Mesothelial cell of epicardium (in vitro differentiated cells): ENCODE measurements at places on chromosomes 5 and 9.

DNA sequence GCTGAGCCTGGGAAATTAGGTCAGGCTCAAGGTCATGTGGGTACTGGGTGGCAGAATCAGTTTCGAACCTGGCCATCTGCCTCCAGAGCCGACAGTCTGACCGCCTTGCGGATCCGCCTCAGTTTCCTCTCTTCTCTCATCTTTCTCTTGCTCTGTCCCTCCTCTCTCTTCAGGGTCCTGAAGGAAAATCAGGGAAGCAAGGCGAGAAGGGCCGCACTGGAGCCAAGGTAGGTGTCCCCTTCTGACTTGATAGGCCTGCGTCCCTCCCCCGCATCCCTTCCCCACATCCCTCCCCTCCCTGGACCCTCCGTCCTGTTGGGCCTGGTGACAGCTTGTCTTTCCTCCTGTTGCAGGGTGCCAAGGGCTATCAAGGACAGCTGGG lies 40.8 kb upstream of the ORM1 start:
- DNase-seq = no peak
- H3K27ac ChIP-seq = no peak overlapping the region
- H3K4me1 ChIP-seq = peaks cover 22% of the 10 kb centered on the region
- H3K4me3 ChIP-seq = no peak overlapping the region
- peaks cover 25% of the 10 kb centered on the region for H3K36me3 ChIP-seq

GRCh38 chr5:7871653-7872052 lies 2.7 kb downstream of the MTRR start:
- no peak for DNase-seq
- H3K27ac ChIP-seq = no peak overlapping the region
- no peaks in the 10 kb centered on the region for H3K27me3 ChIP-seq
- peaks cover 26% of the 10 kb centered on the region for H3K4me1 ChIP-seq
- H3K36me3 ChIP-seq = peaks cover 10% of the 10 kb centered on the region

DNA sequence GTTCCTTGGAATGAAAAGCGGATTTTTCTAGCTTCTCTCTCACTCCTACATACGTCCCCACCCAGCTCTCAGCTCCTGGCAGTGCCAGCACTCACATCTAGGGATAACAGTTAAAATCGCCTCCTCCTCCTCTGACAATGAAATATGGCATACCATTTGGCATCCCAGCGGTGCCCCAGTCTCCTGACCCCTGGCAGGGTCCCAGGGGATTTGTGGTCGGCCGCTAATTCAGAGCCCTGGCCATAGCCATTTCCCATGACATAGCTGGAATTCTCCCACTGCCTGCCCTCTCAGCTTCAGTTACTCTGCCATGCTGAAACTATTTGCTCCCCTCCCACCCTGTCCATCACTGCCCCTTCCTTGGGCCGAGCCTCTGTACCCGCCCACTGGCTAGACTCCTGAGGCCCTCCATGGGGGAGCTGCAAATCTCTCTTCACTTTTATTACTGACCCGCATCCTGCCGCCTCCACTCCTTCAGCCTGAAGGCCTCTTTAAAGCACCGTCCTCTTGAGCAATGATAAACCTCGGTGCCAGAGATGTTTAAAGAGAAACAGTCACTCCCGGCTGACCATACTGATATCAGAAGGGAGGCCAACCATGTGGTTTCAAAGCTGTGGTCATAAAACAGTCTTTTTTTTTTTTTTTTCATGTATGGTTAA lies 139.8 kb downstream of the SLIT3 start:
- no peak overlapping the region for H3K4me3 ChIP-seq
- no peak for DNase-seq
- peaks cover 30% of the 10 kb centered on the region for H3K4me1 ChIP-seq
- peaks cover 23% of the 10 kb centered on the region for H3K36me3 ChIP-seq
- H3K27me3 ChIP-seq = no peaks in the 10 kb centered on the region

DNA sequence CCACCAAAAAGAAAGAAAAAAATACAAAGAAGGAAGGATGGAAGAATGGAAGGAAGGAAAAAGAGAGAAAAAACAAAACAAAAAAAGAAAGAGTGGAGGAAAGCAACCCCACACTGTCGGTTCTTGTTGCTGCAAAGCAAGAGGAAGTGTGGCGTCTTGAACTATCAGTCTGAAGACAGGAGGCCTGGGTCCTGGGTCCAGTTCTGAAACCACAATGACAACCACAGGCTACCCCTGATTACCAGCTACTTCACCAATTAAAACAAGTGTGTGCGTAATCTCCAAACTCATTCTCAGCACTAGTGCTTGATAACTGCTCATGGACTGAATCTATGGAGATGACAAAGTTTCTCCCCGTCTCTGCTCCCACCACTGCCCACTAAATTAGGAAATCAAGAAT lies 93.7 kb downstream of the RASEF start:
- H3K27me3 ChIP-seq = peaks cover 10% of the 10 kb centered on the region
- H3K4me3 ChIP-seq = no peak overlapping the region
- no peaks in the 10 kb centered on the region for H3K4me1 ChIP-seq
- no peak for DNase-seq

DNA sequence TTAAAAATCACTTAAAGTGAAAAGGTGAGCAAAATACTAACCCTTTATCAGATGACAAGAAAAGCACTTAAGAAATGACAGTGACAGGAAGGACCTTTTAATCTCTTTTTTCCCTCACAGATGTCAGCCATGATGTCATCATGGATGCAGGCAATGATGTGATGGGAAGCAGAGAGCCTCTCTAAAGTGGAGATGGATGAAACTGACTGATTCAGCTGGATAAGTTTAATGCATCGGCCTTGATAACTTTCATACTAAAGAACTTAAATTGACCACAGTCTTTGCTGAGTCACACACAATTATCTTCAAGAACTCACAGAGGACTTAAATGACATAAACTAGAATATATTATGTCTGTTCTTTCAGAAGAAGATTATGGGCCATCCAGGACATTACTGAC lies 153.2 kb upstream of the FGF10 start:
- H3K27me3 ChIP-seq = peaks cover 2% of the 10 kb centered on the region
- no peak for DNase-seq
- H3K36me3 ChIP-seq = no peaks in the 10 kb centered on the region
- H3K4me1 ChIP-seq = no peaks in the 10 kb centered on the region
- H3K4me3 ChIP-seq = no peak overlapping the region
- H3K27ac ChIP-seq = no peak overlapping the region

GRCh38 chr5:145360936-145361335 lies 474.2 kb downstream of the PRELID2 start:
- no peaks in the 10 kb centered on the region for H3K4me1 ChIP-seq
- no peak overlapping the region for H3K4me3 ChIP-seq
- no peaks in the 10 kb centered on the region for H3K27me3 ChIP-seq
- DNase-seq = no peak

DNA sequence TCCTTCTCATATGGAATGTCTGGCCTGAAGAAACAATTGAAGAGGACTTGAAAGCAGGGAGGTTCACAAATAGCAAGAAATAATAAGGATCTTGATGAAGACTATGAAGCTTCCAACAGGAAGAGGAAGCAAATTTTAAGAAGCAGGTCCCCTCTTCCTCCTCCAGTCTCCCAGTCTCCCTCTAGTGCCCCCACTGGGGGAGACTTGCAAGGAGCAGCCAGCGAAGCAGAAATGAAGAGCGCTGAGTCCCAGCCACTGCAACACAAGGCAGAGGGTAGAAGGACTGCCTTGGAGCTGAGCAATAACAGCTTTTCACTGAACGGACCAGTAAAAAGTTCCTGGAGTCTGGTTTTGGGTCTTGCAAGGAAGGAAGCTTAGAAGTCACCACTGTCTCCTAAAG lies 32.6 kb upstream of the ACO1 start:
- no peak overlapping the region for H3K27ac ChIP-seq
- H3K36me3 ChIP-seq = no peaks in the 10 kb centered on the region
- no peak overlapping the region for H3K4me3 ChIP-seq
- DNase-seq = no peak

GRCh38 chr9:110830495-110830894 lies 161.9 kb downstream of the MUSK start:
- no peak overlapping the region for H3K27ac ChIP-seq
- H3K4me3 ChIP-seq = no peak overlapping the region
- peaks cover 22% of the 10 kb centered on the region for H3K4me1 ChIP-seq
- peaks cover 2% of the 10 kb centered on the region for H3K36me3 ChIP-seq
- H3K27me3 ChIP-seq = no peaks in the 10 kb centered on the region

- H3K4me1 ChIP-seq = peaks cover 6% of the 10 kb centered on the region
- no peak for DNase-seq
- no peaks in the 10 kb centered on the region for H3K27me3 ChIP-seq
- H3K36me3 ChIP-seq = no peaks in the 10 kb centered on the region
- H3K4me3 ChIP-seq = no peak overlapping the region
- no peak overlapping the region for H3K27ac ChIP-seq
Observed at GRCh38 chr5:19853616-19854240, 134.3 kb downstream of the CDH18 start.

DNA sequence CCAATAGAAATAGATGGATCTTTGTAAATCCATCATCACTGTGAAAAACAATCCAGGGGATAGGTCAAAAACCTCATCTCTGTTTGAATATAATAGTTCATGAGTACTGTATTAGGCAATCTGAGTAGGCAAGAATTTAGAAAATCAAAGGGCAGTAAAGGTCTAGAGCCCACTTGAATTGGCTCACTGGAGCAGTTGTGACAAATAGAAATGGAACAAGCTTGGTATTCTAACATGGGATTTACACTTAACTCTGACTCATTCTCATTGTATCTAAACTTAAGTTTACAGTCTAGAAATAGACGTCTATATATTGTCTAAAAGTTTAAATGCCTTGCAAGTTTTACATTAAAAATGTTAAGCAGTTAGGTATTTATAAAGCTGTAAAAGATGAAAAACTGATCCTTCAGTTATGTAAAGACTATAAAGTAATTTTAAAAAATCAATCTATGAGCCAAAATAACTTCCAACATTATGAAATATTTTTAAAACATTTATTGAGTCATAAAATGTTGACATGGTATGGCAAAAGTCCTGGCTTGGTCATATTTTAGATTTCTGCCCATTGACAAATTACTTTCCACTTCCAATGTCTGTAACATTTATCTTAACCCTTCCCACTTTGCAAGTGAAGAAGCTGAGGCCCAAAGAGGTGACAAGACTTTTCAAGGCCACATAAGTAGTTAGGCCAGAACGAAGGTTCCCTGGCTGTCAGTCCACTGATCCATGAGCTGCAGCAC lies 203.7 kb upstream of the NREP start:
- DNase-seq = no peak
- H3K27ac ChIP-seq = no peak overlapping the region
- H3K27me3 ChIP-seq = no peaks in the 10 kb centered on the region

GRCh38 chr5:100694100-100694499 lies 158.9 kb downstream of the FAM174A start:
- H3K36me3 ChIP-seq = no peaks in the 10 kb centered on the region
- H3K4me1 ChIP-seq = peaks cover 7% of the 10 kb centered on the region
- DNase-seq = no peak
- no peak overlapping the region for H3K4me3 ChIP-seq
- H3K27ac ChIP-seq = no peak overlapping the region

DNA sequence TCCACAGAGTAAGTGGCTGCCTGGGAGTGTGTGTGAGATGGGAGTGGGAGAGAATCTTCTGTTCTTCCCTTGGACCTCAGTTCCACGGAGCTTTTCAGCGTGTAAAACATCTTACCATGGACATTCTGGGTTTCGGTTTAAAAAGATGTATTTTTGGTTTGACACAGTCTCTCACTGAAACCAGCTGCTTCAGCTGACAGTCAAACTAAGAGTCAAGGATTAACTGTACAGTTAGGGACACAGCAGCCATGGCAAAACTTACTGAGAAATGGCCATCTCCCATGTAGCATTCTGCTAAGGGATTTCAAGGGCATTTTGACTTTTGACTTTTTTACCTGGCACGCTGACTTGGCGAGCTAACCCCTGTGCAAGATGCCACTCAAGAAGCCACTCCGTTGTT lies 93.8 kb upstream of the IL12B start:
- H3K36me3 ChIP-seq = no peaks in the 10 kb centered on the region
- H3K4me3 ChIP-seq = no peak overlapping the region
- H3K27me3 ChIP-seq = peaks cover 15% of the 10 kb centered on the region
- no peak overlapping the region for H3K27ac ChIP-seq
- no peak for DNase-seq

GRCh38 chr9:94631599-94631998 lies 7.7 kb downstream of the FBP1 start:
- H3K27ac ChIP-seq = peak overlapping the region; percentile 81
- H3K4me1 ChIP-seq = peaks cover 38% of the 10 kb centered on the region
- no peaks in the 10 kb centered on the region for H3K36me3 ChIP-seq
- H3K27me3 ChIP-seq = no peaks in the 10 kb centered on the region
- H3K4me3 ChIP-seq = no peak overlapping the region

DNA sequence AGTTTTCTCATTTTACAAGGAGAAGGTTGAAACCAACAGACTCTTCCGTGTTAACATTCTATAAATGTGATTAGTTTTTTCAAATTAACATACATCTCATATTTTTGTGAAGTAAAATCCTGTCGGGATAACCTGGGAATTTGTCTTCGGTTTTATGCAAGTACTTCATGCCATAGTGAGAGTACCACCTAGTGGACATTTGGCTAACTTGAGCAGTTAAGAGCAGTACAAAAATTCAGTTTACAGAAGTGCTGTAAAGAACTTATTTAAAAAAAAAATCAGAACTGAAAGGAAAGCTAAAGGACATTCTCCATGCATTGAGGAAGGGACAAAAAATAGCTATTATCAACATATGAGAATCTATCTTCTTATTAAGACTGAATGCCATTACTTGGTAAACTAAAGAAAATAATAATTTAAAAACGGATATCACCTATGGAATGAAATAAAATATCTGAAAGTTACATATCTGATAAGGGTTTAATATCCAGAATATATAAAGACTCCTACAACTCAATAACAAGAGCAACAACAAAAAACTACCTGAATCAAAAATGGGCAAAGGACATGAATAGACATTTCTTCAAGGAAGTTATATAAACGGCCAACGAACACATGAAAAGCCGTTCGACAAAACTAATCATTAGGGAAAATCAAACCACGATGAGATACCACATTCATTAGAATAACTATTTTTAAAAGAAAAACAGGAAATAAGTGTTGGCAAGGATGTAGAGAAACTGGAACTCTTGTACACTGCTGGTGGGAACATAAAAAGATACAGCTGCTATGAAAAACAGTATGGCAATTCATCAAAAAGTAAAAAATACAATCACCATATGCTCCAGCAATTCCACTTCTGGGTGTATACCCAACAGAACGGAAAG lies 117.0 kb upstream of the GNA14 start:
- peaks cover 23% of the 10 kb centered on the region for H3K36me3 ChIP-seq
- no peak for DNase-seq
- no peak overlapping the region for H3K4me3 ChIP-seq
- no peaks in the 10 kb centered on the region for H3K27me3 ChIP-seq

GRCh38 chr5:90334741-90335140 lies 74.8 kb downstream of the CETN3 start:
- H3K36me3 ChIP-seq = no peaks in the 10 kb centered on the region
- H3K27ac ChIP-seq = no peak overlapping the region
- peaks cover 2% of the 10 kb centered on the region for H3K27me3 ChIP-seq
- H3K4me3 ChIP-seq = no peak overlapping the region
- no peak for DNase-seq
